ENCODE measurements at places on chromosomes 13 and 19.

DNA sequence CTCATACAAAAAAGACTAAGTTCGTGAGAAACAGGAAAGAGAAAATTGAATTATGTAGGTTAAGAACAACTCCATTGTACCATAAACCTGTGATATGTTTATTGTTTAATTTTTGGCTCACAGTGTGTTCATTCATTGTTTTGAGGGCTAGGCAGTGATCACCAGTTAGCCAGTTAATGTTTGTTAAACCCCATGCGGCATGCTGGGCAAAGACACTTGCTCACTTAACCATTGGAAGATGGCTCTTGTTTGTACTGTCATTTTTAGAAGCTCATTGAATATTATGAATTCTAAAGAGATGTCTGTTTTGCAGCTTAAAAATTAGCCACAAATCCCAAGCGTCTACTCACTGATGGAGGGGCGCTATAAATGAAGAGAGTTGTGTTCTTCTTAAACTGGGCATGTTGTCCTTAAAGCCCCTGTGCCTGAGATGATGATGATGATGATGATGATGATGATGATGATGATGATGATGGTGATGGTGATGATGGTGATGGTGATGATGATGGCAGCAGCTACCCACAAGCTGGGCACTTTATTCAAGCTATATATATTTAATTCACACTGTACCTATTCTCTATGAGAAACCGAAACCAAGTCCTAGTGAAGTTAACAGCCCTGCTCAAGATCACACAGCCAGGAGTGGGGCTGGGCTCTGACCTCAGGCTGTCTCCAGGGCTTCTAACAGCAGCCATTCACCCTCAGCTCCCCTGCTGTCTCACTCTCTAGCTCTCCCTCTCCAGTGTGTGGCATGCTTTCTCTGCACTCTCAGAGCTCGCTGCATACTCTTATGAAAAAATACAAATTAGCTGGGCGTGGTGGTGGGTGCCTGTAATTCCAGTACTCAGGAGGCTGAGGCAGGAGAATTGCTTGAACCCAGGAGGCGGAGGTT, 169.1 kb downstream of the SHISA2 start:
- no peak for DNase-seq

- no peak for DNase-seq
Observed at GRCh38 chr13:40984668-40985366, 34.3 kb downstream of the ELF1 start.

DNA sequence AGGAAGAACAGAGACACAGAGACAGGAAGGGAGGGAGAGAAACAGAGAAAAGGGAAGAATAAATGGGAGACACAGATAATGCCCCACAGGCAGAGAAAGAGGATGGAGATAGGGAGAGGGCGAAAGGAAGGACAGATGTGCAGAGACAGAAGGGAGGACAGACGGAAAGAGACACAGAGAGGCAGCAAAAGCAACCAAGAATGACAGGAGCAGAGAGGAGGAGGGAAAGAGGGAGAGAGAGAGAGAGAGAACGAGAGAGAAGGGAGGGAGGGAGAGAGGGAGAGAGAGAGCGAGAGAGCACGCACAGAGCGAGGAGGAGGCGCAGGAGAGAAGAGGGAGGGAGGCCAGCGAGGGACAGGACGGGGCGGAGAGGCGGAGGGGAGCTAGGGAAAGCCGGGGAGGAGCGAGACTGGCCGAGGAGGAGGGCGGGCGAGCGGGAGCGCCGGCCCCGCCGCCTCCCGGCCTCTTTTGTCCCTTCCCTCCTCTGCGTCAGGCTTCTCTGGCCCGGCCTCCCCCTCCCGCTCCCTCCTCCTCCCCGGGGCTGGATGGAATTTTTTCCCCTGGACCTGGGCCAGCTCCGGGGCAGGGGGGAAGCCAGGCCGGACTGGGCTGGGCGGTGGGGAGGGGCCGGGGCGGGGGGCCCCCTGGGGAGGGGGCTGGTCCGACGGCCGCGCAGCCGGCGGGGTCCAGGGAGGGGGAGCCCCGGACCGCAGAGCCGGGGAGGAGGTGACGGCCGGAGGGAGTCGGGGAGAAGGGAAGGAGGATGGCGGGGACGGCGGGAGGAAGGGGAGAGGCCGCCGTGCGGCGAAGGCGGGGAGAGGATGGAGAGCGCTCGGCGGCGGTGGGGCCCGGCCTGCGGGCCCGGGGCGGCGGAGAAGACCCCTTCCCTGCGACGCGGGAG, 4.2 kb upstream of the SPACA6 start:
- DNase-seq = no peak

DNA sequence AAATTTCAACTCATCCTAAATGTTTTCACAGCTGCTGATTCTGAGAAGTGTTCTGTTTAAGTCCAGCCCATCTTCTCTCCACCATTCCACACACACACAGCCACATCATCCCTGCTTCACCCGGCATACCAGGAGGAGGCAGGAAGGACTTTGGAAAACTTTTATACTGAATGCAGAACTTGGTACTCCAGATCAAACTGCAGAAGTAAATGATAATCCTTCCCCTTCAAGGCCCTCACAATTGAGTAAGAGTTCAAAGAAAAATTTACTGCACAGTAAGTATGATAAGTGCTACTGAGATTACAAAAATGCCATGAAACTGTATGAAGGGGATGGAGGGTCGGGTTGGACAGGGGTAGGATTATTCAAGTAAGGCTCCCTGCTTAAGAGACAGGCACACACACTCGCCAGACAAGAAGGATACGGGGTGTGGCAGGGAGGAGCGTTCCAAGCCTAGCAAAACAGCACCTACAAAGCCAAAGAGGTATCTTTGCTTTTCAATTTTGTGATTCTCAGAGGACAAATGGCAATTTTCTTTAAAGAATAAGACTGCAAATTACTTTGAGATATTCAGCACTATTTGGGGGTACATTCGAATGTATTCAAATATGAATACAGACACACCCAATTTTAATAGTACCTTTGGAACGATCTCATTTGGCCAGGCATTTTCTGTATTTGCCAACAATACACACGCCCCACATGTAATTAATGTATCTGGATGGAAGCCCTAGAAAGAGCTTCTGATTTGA, 2.5 kb downstream of the USP12 start:
- DNase-seq = no peak

DNA sequence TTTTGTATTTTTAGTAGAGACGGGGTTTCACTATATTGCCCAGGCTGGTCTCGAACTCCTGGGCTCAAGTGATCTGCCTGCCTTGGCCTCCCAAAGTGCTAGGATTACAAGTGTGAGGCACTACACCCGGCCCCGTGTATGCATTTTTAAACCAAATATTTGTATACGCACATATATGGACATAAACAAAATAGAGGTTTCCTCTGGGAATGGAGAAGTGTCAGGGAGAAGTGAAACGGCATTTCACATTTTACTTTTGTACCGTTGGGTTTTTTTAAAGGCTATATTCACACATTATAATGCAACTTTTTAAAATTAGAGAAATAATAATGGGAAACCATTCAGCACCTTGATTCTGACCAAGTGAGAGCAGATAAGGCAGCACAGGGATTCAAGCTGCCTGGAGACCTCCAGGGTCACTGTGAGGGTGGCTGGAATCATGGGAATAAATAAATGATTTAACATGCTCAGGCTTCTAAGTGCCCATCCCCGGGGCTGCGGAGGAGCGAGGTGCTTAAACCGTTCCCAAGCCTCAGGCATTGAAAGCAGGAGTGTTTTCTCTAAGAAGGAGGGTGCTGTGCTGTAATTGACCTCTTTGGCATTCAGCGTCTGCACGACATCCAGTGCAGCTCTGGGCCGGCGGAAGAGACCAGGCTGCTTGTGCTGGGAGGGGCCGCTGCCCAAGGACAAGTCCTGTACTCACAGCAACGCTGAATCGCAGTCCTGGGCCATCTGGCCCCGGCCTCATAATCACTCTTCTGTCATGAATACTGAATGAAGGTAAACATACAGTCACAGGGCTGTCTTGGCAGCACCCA, 24.7 kb downstream of the GPR42 start:
- no peak for DNase-seq

DNA sequence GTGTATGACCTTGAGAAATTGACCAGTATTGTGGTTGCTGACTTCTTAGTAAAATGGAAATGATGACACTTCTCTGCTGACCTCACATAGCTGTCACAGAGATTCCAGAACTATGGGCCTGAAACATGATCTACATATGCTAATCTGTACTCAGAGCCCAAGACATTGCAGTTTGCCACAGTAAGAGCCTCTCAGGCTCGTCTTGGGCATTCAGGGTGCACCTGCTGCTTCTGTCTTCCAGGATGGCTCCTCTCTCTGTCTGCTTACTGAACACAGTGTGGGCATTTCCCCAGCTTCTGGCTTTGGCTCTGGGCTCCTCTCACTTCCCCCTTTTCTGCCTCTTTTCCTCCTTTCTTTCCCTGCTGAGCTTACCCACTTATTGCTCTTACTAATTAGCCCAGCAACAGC, 22.3 kb upstream of the SLC46A3 start:
- no peak for DNase-seq

DNA sequence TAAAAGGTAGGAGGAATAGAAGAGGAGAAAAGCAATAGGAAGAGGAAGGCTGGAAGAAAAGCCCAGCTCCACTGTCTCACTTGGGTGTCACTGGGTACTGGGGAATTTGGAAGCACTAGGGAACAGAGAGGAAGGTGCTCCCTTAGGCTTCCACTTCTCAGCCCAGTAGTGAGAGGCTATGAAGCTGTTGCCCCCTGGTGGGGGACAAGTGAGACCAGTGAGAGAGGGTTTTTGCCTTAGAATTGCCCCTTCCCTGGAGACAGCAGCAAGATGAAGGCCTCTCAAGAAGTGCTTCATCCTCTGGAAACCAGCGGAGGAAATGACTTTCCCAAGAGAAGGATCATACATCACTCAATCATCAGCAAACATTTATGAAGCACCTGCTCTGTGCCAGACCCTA, 4.7 kb upstream of the ZNF606 start:
- DNase-seq = no peak

- no peak for DNase-seq
Observed at GRCh38 chr13:77215543-77215942, 111.4 kb downstream of the MYCBP2 start.

DNA sequence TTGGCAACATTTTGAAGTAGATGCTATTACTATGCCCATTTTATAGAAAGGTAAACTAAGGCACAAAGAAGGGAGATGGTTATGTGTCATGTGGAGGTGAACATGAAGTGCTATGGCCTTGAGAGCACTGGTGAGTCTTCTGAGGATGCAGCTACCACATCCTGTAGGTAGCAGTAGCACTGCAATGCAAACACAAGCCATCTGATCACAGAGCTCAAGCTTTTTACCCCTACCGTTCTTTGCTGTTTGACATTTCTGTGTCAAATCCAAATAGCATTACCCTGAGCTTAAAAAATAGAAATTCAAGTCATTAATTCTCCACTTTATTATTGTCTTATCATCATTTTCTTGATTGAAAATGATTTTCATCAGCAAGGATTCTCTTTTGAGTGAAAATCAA, 382.9 kb downstream of the KCTD12 start:
- DNase-seq = no peak

DNA sequence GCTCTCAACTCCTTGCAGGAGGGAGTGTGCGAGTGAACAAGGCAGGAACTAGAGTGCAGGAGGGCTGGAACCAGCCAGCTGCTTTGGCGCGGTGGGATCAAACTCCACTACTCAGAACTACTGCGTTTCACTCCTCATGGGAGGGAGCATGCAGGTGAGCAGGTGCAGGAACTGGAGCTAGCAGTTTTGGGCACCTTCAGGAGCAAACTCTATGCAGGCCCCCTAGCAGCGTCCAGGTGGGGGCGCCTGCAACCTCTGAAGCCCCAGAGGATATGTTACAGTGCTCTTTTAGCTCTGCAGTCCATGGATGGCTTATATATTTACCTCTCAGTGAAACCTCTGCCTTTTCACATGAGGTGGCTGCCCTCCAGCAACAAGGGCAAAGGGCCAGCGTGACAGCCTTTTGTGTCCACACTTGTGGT, 1303.4 kb downstream of the PCDH9 start:
- no peak for DNase-seq

GRCh38 chr13:104993708-104994107, 1541.8 kb downstream of the EFNB2 start:
- DNase-seq = no peak

DNA sequence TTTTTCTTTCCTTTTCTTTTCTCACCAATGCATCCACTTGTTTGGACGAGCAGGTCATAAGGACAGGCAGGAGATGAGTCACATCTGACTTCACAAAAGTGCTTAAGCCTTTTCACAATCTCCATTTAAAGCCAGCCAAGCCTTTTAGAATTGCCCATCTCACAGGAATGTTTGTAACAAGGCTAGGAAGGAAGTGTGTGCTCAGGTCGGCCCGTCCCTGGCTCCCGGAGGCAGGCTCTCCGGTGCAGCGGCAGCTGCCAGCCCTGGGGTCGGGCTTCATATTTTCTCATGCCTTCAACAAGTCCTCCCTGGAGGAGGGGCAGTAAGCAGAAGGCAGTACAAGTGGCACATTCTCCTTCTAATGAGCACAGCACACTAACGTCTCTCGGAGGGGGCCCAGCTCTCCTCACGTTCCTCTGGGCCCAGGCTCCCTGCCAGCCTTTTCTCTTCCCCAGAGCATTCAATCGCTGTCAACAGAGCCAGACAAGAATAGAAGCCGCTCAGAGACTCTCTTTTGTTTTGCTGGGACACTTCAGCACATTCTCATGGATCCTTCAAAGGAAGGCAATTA, 180.5 kb downstream of the COL4A1 start:
- no peak for DNase-seq

GRCh38 chr19:34128558-34129250, 43.6 kb upstream of the LSM14A start:
- no peak for DNase-seq
